ENCODE measurements at places on chromosomes 12 and 14. TPM values are rescaled to one million over a fixed set of nuclear protein-coding genes. Genes with fewer than 3 reads are reported as not detected.

- no peak overlapping the region for H3K27ac ChIP-seq
- H3K4me3 ChIP-seq = no peak overlapping the region
- H3K27me3 ChIP-seq = no peaks in the 10 kb centered on the region
- 0 out of 2 replicates have a peak, but pooled peaks cover 3% of the 10 kb centered on the region for H3K4me1 ChIP-seq
Observed at GRCh38 chr12:89494411-89495231, 30.0 kb downstream of the GALNT4 start.

Gene TBC1D30
- 5.7 TPM for total RNA-seq

DNA sequence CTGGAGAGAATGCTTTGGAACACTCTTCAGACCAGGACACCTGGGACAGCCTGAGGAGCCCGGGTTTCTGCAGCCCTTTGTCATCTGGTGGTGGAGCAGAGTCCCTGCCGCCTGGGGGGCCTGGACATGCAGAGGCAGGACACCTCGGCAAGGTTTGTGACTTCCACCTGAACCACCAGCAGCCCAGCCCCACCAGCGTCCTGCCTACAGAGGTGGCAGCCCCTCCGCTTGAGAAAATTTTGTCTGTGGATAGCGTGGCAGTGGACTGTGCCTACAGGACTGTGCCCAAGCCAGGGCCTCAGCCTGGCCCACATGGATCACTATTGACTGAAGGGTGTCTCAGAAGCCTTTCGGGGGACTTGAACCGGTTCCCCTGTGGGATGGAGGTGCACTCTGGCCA, 21.1 kb downstream of the CINP start:
- H3K27me3 ChIP-seq = no peaks in the 10 kb centered on the region
- DNase-seq = no peak
- no peak overlapping the region for H3K4me3 ChIP-seq
- no peaks in the 10 kb centered on the region for H3K4me1 ChIP-seq

Gene CARMIL3
- 9.0 TPM for total RNA-seq

DNA sequence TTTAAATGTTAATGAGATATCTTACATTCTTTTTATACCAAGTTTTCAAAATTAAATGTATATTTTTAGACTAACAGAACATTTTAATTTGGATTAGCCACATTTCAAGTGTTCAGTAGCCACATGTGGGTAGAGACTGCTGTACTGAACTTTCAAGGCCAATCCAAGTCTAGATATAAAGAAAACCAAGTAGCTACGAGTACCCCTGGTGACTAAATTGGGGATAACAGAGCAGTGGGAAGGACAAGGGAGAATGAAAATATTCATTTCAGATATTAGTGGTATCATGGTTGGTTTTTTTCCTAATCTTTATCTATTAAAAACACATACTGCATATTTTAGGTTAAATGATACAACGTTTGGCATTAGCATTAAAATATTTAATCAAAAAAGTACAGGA, 69.4 kb upstream of the RHOJ start:
- DNase-seq = no peak
- H3K4me1 ChIP-seq = no peaks in the 10 kb centered on the region
- no peaks in the 10 kb centered on the region for H3K27me3 ChIP-seq
- H3K36me3 ChIP-seq = no peaks in the 10 kb centered on the region
